ENCODE measurements at places on chromosomes 2 and 18. TPM values are rescaled to one million over a fixed set of nuclear protein-coding genes. Genes with fewer than 3 reads are reported as not detected.

Gene IL36RN
- total RNA-seq: not detected

GRCh38 chr2:42193722-42194187, 24.6 kb downstream of the EML4 start:
- no peak for DNase-seq

Gene ARHGEF4
- total RNA-seq: 0.40 TPM

Gene SEPTIN10
- total RNA-seq: 1.8 TPM

DNA sequence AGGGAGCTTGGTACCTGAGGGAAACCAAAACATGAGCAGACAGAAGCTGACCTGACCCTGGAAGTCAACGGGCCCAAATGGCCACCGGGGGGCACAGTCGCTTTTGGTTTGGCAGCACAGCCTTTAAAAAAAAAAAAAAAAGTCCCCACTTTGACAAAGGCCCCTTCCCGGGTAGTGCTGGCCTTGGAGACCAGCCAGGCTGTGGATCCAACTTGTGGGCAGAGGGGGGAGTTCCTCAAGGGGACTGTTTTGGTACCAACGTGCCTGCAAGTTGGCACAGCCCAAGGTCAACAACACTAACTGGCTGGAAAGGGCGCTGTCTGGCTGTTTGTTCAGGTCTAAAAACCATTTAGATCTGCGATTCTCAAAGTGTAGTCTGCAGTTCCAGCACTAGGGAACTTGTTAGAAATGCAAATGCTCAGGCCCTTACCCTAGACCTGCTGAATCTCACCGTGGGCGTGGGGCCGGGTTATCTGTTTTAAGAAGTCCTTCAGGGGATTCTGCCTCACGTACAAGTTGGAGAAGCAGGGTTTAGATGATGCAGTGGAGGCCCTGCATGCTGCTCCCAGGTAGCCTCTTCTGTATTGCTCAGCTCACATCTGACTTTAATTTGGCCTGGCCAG, 83.0 kb downstream of the LPIN1 start:
- peak; percentile 74 for DNase-seq

DNA sequence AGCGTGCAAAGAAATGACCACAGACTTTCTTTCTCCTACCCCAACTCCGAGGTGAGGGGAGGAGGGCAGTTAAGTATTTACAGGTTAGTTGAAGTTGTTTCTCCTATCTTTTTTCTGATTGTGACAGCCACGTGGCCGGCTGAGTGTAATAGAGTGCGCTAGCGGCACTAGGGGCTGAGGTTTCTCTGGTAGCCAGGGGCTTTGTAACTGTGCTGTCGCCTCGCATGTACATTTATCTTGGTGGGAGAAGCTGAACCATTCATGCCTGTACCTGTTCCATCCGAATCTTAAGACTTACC, 214.1 kb upstream of the STON1 start:
- DNase-seq: peak; percentile 58

Gene FHOD3
- total RNA-seq: not detected

Gene B4GALT6
- total RNA-seq: 2.0 TPM

Gene CFAP221
- total RNA-seq: not detected

Gene CASP10
- total RNA-seq: 49.6 TPM

Gene POU3F3
- not detected for total RNA-seq

Gene PROKR1
- not detected for total RNA-seq

Gene CCDC150
- total RNA-seq: 16.0 TPM

Gene FNDC4
- total RNA-seq: not detected

DNA sequence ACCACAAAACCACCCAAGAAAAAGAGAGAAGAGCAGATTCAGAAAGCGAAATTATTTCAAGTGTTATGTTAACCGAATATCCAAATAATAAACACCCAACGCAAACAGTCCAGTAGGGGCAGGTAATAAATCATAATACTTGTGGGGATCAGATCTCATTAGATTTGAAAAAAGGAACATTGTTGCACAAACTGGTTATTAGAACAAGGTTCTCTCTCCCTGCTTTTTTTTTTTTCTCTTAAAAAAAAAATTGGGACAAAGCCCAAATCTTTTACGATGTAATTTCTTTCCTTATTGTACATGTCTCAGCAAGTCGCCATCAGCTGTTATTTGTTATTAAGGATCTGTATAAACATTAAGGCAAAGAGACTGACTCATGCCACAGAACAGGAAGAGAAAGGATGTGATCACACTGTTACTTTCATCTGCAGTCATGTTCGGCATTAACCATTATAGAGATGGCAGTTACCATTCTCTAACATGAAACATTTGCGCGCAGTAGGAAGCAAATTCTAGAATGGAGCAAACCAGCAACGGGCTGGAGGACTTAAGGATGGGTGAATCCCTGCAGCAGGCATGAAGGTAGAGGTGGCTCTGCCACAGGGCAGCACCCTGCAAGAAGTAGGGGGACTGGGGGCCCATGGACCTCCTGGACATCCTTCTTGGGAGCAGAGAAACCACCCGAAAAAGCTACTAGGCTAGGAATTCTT, 42.0 kb downstream of the EPHA4 start:
- no peak for DNase-seq

Gene DNAH6
- 0.60 TPM for total RNA-seq

DNA sequence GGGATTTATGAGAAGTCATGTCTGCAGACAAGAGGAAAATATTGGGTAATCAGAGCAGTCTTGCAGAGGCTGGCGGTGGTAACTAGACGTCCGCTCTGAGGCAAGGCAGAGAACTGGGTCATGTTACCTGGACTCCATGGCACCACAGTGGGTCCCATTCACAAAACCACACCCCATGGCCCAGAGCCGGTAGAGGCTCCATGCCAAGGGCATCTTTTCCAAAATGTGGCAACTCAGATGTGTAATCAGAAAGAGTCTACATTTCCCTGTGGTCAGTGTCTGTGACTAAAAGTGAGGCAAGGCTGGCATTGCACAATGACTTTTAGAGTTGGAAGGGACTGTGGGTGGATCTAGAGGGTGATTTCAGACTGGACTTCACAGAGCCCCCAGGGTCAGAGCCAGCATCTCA, 113.1 kb downstream of the MREG start:
- DNase-seq: no peak

GRCh38 chr2:154532763-154533162, 165.7 kb upstream of the KCNJ3 start:
- no peak for DNase-seq

Gene SH3YL1
- total RNA-seq: 19.6 TPM

Gene UGT1A4
- not detected for total RNA-seq

DNA sequence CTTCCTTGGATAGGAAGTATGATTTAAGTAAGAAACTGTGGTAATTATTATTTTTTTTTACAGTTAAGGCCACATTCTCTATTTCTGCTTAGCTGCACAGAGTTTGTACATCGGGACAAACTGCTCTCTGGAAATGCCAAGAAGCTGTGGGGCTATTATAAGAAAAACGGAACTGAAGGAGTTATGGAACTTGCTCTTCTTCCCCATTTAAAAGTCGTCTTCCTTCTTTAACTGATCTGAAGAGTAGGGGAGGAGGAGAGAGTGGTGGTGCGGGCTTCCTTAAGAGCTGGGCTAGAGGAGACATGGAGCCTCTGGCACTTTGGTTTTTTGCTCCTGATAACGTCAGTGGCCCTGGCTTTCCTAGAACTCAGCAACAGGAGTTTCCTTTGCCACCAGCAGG, 54.4 kb downstream of the RAB31 start:
- no peak for DNase-seq

Gene PPP4R1
- total RNA-seq: 48.4 TPM

DNA sequence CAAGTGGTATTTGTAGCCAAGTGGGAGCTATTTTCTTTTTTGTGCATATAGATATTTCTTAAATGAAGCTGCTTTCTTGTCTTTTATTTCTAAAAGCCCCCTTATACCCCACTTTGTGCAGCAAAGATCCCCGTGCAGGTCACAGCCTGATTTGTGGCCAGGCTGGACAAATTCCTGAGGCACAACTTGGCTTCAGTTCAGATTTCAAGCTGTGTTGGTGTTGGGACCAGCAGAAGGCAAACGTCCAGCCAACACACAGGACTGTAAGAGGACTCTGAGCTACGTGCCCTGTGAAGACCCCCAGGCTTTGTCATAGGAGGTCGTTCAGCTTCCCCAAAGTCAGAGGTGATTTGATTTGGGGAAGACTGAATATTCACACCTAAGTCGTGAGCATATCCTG, 21.9 kb downstream of the FOSL2 start:
- no peak for DNase-seq

GRCh38 chr2:46493241-46493970, 14.0 kb downstream of the TMEM247 start:
- DNase-seq: no peak

- no peak for DNase-seq
Observed at GRCh38 chr2:99496021-99496420, 6.2 kb upstream of the REV1 start.

Gene ALPP
- not detected for total RNA-seq

DNA sequence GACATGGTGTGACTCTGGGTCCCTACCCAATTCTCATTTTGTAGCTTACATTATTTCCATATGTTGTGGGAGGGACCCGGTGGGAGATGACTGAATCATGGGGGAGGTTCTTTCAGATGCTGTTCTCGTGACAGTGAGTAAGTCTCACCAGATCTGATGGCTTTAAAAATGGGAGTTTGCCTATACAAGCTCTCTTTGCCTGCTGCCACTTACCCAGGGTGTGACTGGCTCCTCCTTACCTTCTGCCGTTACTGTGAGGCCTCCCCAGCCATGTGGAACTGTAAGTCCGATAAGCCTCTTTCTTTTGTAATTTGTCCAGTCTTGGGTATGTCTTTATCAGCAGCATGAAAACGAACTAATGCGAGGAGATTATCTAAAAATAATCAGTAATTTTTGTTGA, 1683.2 kb upstream of the SLC39A10 start:
- no peak for DNase-seq

- DNase-seq: no peak
Observed at GRCh38 chr2:157056200-157056676, 201.3 kb upstream of the GALNT5 start.

Gene PROM2
- total RNA-seq: 0.08 TPM

GRCh38 chr2:196284144-196284844, 112.9 kb upstream of the STK17B start:
- DNase-seq: no peak

- DNase-seq: no peak
Observed at GRCh38 chr2:103991591-103991990, 862.3 kb upstream of the POU3F3 start.

GRCh38 chr2:176126929-176127773, 2.4 kb upstream of the HOXD8 start:
- peak; percentile 70 for DNase-seq

Gene UGT1A3
- not detected for total RNA-seq

DNA sequence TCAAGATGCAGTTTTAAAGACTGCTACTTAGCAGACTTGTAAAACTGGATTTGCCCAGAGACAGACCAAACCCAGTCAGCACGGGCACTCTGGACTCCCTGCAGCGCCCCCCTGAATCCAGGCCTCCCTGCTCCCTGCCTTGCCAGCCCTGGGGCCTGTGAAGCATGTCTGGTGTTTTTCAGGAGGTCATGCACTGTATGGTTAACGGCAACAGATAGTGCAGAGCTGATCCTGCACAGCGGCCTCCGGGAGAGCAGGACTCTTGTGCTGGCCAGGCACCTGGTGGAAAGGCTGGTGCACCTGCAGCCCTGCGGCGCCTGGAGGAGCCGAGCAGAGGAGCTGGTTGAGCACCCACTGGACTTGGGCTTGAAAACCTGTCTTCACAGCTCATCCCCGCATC, 30.4 kb downstream of the HDAC4 start:
- DNase-seq: no peak

DNA sequence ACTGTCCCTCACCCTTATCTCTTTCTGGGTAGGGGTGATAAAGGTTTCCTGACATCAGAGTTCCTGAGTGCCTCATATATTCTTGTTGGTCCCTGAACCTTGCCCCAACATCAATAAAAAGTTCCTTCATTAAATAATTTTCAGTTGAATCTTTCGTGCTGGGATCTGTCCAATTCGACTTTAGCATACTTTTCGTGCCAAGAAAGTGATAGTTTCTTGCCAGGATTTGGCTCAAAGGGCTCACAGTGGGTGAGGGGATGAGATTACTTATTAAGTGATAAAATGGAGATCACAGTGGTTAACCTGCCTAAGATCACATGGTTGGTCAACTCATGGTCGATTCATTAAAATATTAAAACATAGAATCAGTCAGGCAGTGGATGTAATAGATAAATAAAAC, 93.8 kb upstream of the SLC8A1 start:
- no peak for DNase-seq

GRCh38 chr18:44826418-44827259, 146.0 kb downstream of the SETBP1 start:
- no peak for DNase-seq

- no peak for DNase-seq
Observed at GRCh38 chr2:173990970-173991819, 26.0 kb upstream of the SP3 start.

- DNase-seq: no peak
Observed at GRCh38 chr2:46873604-46874068, 42.0 kb downstream of the MCFD2 start.

DNA sequence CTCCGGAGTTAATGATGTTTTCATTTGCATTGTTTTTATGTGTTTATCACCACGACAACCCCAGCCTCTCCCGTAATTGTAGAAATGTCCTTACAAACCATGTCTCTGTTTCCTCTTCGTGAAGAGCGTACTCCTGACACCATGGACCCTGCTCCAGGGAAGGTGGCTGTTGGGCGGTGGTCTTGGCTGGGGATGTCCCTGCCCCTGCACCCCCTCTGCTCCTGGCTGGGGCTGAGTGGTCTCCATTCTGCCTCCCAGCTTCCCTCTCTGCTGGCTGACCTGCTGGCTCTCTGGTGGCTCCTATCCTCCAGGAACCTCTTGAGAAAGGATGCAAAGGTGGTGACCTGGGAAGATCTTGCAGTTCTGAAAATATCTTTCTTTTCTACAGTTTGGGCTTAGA, 81.1 kb downstream of the ASB1 start:
- no peak for DNase-seq

DNA sequence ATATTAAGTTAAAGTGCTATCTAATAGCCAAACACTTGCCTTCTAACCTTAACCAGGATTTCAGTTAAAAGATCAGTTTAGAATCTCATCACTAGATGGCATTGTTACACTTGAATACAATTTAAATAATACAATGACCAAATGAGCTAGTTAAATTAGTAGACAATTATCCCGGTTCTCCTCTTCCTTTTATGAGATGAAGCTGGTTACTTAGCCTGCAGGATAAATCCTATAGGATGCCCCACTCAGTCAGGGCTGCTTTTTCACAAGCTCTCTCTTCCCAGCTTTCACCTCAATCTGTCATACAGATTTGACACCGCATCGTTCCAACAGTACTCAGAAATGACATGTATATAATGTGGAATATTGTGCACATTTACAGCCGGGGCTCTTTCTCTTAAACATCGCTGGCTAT, 678.8 kb downstream of the KCNJ3 start:
- DNase-seq: no peak

DNA sequence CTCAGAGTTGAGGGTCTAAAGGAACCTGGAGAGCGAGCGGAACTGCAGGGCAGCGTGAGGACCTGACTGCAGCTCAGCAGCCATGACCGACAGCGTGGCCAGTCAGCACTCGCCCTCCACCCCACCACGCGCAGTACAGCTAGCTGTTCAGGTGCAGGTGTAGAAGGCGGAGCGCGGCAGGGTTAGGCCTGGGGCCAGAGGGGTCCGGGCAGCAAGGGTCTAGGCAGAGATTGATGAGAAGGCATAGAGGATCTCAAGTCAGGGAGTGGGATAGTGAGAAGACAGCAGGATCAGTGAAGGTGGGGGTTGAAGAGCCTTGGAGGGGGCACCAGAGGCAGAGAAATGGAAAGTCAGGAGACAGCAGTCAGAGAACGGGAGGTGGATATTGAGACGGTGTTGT, 71.0 kb downstream of the STEAP3 start:
- no peak for DNase-seq
